Esophagus squamous epithelium (tissue), 5 donors: ENCODE measurements at places on chromosomes 1 and 21.

GRCh38 chr1:160576390-160576789 lies 2.9 kb downstream of the CD84 start:
- DNase-seq: no peak

DNA sequence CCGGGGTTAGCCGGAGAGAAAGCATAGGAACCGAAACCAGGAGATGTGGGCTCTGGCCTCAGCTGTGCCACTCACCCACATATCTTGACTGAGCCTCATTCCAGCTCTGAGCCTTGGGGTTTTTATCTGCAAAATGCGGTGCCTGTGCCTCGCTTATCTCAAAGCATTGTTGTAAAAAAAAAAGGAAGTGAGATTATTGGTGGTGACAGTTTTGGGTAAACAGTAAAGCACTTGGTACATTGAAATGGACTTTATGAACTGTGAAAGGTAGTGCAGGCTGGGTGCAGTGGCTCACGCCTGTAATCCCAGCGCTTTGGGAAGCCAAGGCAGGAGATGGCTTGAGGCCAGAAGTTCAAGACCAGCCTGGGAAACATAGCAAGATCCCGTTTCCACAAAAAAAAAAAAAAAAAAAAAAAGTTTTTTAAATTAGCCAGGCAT lies 3.8 kb downstream of the PTAFR start:
- no peak for DNase-seq

DNA sequence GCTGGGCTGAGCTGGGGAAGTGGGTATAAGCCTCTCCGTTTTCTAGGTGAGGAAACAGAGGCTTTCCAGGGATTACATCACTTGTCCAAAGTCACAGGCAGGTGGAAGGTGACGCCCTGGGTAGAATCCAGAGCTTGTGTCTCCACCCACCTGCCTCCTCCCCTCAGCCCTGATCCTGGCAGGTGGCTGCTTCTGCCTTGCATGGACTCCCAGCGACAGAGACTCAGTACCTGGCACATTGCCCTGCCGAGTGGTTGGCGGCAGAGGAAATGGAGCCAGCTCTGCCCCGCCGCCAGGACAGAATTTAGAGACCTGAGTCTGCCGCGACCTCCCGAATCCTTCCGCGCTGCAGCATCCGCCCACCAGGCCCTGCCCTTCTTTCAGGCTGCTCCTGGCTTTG lies 2.1 kb downstream of the PLA2G2E start:
- no peak for DNase-seq

GRCh38 chr1:239606850-239607400 lies 220.6 kb downstream of the CHRM3 start:
- no peak for DNase-seq

GRCh38 chr1:39342776-39343175 lies 138.3 kb downstream of the MACF1 start:
- DNase-seq: no peak

DNA sequence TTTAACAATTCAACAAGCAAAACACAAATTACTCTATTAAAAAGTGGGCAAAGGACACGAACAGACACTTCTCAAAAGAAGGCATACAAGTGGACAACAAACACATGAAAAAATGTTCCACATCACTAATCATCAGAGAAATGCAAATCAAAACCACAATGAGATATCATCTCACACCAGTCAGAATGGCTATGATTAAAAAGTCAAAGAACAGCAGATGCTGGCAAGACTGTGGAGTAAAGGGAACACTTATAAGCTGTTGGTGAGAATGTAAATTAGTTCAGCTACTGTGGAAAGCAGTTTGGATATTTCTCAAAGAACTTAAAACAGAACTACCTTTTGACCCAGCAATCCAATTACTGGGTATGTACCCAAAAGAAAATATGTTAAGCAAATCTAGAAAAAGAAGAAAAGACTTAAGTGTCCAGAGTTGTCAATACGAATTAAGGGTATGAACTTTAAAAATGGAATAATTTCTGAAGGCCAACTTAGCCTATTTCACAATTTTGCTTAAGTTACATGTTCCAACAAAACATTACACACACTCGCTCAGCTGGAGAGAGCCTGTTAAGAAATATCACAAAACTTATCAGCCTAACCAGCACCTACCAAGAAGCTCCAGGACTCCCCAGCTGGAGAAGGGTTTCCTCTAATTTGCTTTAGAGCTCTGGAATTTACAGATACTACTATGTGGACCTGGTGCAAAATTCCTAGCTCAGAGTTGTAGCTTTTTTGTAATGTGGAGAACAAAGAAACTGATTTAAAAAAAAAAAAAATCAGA lies 232.1 kb downstream of the DUSP10 start:
- no peak for DNase-seq

GRCh38 chr1:21469581-21469980 lies 29.6 kb downstream of the NBPF3 start:
- no peak for DNase-seq

DNA sequence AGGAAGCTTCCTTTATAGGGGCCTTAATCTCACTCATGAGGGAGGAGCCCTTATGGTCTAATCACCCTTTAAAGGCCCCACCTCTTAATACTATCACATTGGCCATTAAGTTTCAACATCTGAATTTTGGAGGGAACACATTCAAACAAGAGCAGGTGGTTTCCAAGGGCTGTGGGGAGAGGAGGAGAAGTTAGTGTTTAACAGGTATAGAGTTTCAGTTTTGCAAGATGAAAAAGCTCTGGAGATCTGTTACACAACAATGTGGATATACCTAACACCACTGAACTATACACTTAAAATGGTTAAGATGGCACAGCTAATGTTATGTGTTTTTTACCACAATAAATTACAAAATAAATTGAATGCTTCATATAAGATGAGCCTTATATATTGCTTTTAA lies 113.4 kb upstream of the DNAH14 start:
- DNase-seq: no peak

DNA sequence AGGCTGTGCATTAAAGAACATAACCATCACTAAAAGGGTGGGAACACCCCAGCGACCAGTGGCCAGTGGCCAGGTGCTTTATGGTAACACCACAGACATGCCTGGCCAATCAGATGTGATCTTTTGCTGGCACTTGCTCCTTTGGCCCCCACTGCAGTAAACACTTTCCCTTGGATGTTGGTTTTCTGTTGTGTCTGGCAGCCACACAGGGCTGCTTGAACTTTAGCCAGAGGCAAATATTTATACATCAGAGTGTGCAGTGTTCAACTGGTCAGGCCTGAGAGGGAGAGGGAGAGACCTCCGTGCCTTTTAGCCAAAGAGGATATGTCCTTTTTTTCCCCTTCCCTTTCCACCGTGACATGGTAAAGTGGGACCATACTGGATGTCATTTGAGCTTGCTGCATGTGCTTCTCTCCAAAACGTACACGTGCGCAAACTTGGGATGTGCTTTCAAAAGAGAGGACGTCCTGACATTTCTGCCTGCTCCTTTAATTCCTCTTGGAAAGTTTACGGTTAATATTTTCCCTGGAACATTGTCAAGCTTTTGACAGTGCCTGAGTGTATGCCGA lies 101.2 kb downstream of the NFIA start:
- no peak for DNase-seq

DNA sequence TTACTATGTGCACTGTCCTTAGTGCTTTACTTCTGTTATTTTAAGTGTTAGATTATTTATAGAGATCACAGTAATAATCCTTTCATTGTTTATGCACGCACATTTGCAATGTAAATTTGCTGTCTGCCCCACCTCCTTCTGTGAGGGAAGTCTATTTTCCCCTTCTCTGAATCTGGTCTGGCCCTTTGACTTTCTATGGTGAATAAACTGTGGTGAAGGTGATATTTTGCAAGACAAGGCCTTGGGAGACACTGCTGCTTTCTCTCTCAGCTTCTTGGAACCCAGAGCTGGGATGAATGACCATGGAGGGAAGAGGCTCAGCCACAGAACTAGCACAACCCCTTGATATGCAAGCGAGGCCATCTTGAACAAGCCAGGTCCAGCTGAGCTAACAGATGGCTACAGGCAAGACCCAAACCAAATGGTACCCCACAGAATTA lies 156.3 kb downstream of the ST6GALNAC3 start:
- no peak for DNase-seq
